ENCODE measurements at places on chromosomes 5 and 9.

GRCh38 chr9:86741311-86742208 lies 205.7 kb downstream of the GAS1 start:
- DNase-seq = peak; percentile 5

DNA sequence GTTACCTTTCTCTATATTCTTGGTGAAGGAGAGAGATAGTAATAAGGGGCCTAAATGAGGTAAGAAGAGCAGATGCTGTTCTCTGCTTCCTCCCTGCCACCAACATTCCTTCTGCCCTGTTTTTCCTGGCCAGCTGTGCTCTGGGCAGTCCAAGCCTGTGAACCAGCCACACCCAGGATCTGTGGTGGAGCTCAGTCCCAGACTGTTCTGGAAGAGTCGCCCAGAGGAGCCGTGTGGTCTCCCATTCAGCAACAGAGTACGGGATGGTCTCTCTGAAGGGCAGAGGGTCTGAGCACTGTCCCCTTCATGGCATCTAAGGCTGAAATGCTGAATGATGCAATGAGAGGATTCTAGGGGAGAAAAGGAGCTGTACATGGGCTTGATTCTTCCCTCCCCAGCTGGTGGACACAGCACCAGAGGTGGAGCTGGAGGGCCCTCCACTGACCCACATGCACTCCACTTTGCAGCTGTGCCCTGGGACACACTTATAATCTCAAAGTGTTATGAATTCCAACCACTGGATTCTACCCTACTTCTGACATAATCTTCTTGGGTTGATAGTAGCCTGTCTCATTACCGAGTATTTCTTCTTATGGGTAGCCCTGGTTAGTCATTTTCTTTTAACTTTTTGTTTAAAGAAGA lies 70.8 kb upstream of the RPS23 start:
- no peak for DNase-seq

- no peak for DNase-seq
Observed at GRCh38 chr5:142837081-142837725, 67.0 kb downstream of the ARHGAP26 start.

DNA sequence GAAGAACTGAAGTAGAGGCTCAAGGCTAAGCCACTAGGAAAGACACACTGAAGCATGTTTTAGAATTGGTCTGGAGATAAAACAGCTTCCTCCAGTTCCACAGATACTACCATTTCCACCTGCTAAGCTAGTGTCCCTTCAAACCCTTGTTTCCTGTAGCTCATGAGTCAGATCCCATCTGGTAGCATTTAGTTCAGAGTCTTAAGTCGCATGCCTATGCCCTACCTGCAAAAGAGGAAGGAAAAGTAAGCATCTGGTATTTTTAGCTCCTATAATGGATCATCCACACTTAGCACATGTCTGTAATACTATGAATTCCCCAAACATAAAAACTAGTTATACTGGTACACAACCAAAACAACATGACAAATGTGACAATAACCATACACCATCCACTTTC lies 92.1 kb downstream of the CDKN2A start:
- DNase-seq = no peak

DNA sequence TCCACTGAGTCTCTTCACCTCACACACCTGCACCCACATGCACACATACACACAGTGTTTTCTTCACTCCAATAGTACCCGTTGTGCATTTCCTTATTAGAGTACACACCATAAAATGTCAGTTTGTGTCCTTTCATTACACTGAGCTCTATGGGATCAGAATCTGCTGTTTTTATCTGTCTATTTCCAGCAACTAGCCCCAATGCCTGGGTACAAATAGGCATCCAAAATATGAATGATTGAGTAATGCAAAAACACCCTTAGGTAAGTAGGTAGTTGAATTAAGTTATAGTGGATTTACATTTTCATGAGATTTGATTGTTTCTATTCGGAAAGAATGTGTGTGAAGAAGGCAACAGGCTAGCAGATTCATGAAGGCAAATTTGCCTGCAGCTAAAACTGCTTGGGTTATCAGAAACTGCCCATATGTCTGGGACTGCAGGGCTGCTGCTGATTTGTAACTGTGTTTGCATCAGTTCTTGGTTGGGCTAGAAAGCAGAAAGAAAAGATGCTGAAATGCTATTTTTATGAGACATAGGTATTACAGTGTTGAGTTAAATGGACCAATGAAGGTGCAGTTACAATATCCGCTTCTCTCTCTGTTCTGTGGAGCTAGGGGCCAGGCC lies 26.9 kb downstream of the PPP3R2 start:
- no peak for DNase-seq

DNA sequence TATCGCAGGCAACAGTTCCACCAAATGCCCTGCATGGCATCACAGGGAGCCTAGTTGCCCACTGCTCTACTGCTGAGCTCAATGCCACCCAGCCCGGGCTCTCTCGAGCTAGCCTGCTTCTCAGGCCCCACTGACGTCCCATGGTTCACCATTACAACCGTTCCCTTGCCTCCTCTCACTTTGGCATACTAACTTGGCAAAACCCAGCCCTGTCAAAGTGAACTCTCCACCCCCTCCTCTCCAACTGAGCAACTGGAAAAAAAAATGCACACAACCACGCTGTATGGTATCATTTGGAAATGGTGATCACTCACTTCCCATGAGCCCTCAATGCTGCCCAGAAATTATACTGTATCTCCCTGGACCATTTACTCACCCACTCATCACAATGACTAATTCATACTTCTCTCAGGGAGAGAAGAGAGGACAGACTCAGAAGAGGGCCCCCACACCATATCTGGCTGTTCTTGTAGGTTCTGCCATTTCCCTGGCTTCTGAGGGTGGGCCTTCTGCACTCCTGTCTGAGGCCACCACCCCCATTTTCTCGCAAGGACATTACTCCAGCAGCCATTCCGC lies 51.4 kb upstream of the RARS1 start:
- DNase-seq = no peak

DNA sequence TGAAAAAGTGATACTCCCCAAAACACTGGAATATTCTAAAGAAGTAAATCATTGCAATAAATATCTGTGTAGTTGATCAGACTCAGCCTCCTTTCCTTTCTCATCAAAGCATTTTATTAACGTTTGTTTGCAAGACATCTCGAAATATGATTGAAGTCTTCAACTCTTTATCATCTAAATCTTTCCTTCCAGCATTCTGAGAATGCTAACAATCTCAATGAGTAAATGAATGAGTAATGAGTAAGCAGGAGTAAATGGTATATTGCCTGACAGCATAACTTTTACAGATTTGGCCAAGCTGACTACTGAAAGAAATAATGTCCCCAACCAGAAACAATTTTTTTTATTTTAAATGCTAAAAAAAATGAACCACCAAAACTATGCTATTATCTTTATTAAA lies 157.1 kb downstream of the SLCO4C1 start:
- peak; percentile 2 for DNase-seq

GRCh38 chr5:133338504-133339355 lies 273.6 kb downstream of the FSTL4 start:
- DNase-seq = no peak

GRCh38 chr5:131164191-131165118 lies 601 bp downstream of the HINT1 start:
- DNase-seq = peak; percentile 59

GRCh38 chr5:122846051-122846550 lies 688 bp downstream of the SNX24 start:
- peak; percentile 39 for DNase-seq

DNA sequence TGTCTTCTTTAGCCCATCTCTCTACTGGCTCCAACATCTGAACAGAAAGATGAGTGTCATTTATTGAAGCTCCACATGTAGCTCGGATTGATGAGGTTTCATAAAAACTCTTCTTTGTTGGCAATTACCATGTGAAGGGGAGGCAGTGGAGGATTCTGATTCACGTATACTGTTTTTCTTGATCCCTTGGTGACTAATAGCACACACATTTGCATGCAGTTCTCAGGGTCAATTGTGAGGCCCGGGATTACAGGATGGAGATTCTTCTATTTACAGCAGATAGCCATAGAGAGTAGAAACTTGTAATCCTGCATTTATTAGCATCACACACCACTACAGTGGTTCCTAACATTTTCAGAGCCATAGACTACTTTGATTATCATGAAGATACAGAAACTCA lies 133.2 kb upstream of the MARCHF11 start:
- DNase-seq = no peak

DNA sequence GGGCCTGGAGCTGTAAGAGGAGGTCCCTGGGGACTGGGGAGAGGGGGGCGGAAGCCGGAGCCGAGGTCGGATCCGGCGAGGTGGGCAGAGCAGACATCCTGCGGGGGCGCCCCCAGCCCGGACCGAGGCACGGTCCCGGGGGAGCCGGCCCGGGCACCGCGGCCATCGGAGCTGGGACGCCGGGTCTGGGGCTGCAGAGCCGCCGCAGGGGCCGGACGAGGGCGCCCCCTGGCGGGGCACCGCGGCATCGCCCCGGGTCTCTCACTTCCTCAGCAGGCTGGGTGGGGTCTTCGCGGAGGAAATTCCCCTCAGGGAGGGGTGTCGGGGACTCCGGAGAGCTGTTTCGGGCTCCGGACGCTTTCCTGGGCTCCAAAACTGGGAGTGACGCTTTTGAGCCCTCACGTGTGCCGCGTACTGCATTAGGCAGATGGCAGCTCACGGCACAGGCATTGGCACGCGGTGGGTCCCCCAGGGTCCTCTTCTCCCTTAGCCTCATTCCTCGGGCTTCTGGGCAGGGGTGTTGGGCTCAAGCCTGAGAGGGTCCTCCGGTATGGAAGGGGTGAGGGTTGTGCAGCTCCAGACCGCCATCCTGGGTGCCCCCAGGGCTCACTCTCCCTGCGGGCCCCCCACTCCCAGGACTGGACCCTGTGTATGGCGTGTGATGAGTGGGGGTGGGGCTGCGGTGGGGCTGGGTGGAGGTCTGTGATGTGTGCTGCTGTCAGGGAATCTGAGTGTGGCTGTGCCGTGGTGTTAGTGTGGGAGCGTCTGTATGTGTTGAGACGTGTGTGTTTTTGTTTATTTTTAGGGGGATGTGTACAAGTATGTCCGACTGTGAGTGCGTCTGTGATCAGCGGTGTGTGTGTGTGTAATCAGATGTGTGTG lies 29.6 kb downstream of the LHX2 start:
- DNase-seq = peak; percentile 42

DNA sequence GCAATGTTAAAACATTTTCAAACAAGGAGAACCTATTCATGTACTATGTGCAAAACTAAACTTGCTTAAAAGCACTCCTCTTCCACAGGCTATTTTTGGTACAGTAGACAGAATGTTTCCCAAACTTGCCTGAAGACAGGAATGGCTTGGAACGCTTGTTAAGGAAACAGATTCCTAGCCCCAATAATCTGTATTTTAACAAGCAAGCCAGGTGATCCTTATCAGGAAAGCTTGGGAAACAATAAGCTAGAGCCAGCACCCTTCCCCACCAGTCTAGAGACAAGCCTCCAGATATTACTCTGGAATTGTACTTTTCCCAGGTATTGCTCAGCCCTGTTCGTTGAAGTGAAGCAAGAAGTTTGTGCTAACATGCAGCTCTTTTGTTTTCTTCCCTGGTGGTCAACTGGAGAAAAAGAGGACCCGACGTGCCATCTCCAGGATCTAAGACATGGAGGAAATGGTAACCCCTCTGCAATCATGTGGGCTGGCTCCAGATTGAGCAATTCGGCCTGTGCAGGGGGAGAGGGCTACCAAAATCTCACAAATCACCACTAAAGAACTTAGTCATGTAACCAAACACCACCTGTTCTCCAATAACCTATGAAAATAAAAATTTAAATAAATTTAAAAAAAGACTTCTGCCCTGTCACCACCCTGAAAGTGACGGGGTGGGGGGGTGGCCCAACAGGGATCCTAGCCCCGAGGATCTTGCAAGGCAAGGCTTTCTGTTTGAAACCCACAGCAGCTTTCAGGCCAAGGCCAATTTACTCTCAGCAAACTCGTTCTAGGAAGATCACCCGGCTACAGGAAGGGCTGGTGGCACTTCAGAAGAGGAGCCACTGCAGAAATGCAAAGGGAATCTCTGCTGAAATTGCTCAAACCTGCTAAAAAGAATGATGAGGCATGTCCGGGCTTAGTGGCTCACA lies 48.6 kb downstream of the SHB start:
- no peak for DNase-seq

DNA sequence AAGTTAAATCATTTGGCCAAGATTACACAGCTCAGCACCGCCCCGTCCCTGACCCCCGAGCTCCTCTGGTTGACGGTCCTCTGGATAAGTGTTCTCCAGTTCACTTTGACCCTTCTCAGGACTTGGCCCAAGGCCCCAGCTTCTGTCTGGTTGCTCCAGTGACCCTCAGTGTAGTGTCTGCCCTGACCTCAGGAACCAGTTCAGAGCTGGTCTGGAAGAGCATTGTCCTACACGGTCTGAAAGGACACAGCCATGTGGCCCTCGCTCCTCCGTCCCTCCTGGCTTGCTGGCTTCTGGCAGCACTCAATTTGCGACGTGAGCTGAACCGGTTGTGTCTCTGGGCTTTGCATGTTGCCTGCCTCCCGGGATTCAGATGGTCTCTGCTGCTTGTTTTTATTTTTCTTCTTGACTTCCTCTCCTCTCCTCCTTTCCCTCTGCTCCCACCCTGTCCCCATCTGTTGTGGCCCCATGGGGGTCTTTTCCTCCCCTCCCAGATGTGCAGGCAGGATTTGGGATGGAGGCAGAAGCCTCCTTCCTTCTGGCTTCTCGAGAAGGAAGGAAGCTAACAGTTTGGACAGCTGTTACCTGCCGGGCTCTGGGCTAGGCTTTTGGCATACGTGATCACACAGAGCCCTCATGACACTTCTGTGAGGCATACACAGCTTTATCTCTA lies 72.0 kb downstream of the PPARGC1B start:
- DNase-seq = no peak

GRCh38 chr5:89566340-89566739 lies 683.4 kb upstream of the MEF2C start:
- DNase-seq = no peak

DNA sequence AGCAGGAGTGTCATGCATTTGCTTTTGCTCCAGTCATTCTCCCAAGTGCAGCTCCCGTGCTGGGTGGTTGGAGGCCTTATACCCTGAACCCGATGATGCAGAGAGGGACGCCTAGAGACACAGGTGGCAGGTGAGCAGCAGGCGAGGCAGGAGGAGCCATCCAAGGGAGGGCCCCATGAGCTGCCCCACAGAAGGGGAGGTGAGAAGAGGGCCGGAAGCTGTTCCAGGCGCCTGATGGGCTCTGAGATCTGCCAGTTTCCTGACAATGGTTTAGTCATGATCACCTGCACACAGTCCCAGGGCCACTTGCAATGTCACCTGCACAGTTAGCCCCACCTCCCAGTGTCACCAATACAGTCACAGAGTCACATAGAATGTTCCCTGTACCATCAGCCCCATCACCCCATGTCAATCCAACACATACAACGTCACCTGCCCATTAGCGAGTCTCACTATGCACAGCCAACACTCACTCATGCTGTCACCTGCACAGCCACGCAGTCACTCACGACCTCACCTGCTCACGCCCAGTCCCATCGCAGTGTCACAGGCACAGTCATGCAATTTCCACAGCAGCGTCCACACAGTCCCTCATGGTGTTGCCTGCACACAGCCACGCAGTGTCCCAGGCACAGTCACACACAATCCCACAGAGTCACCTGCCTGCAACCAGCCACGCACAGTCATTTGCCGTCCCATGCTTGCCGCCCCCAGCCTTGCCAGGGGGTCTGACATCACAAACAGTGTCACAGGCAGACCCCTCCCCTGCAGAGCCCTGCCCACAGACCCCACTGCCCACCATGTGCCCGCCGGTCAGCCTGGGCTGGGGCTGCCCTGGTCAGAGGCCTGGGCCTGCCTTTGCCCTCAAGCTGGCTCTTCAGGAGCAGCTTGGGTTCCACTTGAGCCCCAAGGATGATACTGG lies 113.4 kb downstream of the LHX2 start:
- no peak for DNase-seq
